ENCODE measurements at places on chromosomes 3 and 15. TPM values are rescaled to one million over a fixed set of nuclear protein-coding genes. Genes with fewer than 3 reads are reported as not detected.

DNA sequence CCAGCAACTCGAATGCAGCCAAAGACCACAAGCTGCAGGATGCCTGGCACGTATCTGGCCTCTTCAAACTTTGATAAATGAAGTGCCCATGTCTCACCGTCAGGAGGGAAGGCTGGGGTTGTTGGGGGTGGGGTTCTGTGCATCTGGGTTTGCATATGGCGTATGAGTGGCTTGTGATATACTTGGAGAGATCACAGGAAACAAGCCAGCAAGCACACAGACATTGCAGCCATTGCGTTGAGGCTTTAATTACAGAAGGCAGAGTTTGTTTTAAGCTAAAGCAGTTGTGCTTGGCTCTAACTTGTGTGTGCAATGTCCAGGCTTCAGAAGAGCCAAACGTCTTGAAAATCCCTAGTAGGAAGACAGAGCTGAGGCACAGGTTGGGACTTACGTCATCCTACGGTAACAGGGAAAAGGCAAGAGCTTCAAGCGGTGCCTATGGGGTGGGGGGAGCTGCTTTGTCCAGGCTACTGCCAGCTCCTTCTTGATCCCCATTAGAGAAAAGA is 109.2 kb downstream of the ASB7 start:
- peak; percentile 65 for DNase-seq

- peak; percentile 59 for DNase-seq
Measured at GRCh38 chr3:149401212-149401925, 23.9 kb upstream of the TM4SF1 start.

DNA sequence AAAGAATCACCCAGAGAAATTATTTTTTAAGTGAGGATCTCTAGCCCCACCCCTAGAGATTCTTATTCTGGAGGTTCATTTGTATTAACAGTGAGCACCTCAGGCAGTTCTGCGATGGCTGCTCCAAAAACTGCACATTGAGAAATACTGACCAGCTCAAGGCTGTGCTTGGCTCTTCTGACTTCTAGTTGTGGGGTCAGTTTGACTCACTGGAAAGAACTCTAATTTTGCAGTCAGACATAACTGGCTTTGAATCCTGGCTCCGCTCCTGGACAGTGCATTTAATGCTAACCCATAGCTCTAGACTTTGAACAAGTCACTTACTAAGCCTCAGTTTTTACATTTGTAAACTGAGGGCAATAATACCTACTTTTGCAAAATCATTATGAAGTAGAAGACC is 123.6 kb upstream of the SKOR1 start:
- DNase-seq, result peak; percentile 21

DNA sequence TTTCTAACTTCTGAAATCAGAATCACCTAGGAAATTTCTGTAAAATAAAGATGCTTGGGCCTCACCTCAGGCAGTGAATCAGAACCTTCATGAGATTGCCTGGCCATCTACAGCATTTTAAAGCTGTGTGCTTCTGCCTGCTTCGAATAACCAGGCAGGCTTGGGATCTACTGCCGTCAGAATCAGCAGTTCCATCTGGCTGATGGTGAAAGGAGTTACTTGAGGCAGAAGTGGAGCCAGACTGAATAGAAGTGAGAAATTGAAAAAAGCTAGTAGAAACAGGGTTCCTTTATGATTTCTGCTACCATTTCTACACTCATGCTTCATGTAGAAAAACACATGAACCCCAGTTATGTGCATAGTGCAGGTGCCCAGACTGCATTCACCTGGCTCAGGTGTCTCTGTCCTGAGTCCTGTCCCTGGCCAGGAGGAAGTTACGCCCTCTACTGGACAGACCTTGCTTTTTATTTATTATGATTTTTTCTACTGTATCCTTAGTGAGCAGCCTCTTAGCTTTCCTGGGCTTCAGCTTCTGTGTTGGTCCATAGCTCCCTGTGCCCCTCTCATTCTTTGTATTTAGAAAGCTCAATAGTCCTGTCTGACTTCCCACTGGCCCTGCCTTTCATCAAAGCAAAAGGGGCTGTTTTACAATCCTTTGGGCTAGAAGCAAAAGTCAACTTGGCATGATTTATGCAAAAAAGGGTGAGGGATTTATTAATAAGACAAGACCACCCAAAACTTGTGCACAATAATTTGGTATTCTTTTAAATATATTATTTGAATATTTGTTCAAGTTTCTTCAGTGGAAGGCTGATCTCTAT is 200.8 kb upstream of the GOLGA6L4 start:
- no peak for DNase-seq

- DNase-seq, result no peak
Measured at GRCh38 chr3:114151091-114151490, 27.8 kb downstream of the DRD3 start.

- DNase-seq, result no peak
Measured at GRCh38 chr15:81375461-81375860, 1.4 kb upstream of the TMC3 start.

DNA sequence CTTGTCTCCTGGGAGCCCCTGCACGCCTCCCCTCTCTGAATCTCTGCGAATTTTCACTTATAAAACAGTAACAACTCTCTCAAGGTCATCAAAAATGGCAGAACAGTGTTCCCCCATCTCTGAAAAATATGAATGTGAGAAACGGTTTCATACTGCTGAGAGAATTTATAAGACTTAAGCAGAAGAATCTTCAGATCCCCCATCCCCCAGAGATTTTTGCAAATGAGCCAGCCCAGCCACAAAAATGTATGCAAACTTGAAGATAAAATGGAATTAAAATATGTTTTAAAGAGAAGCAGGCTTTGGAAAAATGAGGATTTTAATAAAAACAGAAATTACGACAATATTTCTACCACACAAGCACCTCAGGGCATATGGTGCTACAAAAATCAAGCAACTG is 173.0 kb downstream of the STT3B start:
- DNase-seq, result no peak

GRCh38 chr15:41806291-41807181 is 21.4 kb upstream of the JMJD7 start:
- DNase-seq, result no peak

- DNase-seq, result no peak
Measured at GRCh38 chr3:16404349-16404895, 109.1 kb downstream of the RFTN1 start.

DNA sequence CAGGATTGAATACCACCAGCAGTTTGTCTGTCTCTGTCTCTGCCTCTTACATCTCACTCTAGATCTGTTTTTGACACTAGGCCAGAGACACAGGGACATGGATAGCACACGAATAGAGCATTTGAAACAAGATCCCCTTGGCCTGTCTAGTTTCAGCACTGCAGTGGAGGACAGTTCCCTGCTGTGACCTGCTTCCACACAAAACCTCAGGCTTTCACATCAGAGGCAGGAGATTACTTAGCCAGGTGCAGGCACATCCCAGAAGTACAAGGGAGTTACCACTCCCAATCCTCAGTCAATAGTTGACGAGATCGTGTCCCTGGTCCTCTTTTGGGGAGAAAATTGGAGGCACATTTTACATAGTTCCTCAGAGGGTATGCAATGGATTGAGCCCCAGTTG is 34.0 kb upstream of the CCK start:
- DNase-seq, result no peak

GRCh38 chr15:67575039-67575502 is 32.6 kb downstream of the MAP2K5 start:
- no peak for DNase-seq

DNA sequence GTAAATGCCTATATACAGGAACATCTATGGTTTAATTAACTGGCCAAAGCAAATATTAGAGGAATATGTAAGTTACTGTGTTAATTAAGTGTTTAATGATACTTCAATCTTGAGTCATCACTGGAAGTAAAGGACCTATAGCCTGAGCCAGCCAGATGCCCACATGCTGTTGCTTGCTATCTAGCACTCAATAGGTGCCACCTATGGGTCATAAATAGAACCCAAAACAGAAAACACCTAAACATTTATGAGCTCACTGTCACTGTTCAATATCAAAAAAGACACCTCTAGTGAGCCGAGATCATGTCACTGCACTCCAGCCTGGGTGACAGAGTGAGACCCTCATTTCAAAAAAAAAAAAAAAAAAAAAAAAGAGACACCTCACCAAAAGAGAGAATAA is 48.4 kb upstream of the IP6K2 start:
- DNase-seq, result no peak

- DNase-seq, result no peak
Measured at GRCh38 chr3:67522081-67522480, 132.3 kb downstream of the SUCLG2 start.

DNA sequence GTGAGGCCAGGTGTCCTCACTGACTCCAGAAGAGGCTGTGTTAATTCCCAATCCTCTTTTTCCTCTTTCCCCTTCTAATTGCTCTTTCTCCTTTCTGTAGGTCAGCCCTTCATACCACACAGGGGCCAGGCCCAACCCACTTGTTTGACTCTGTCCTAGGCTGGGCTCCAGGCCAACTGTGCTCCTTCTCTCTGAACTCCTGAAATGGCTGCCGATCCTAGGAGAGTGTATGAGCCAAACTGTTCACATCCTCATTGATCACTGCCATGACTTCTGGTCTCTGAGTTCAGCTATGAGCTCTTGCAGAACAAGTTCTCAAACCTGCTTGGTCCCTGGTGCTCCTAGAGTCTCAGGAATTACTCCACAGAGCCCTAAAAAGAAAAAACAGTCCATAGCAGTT is 145.1 kb downstream of the VGLL4 start:
- peak; percentile 43 for DNase-seq

Gene DNAJB11
- 35.8 TPM for total RNA-seq

Gene CCDC71
- total RNA-seq, result 19.2 TPM

Gene ZBBX
- total RNA-seq, result not detected

Gene DNAJA4
- total RNA-seq, result 2.1 TPM

Measured in osteoblast (primary cell).